Calu3 (cell line): ENCODE measurements at places on chromosomes 5 and 9. TPM values are rescaled to one million over a fixed set of nuclear protein-coding genes. Genes with fewer than 3 reads are reported as not detected.

DNA sequence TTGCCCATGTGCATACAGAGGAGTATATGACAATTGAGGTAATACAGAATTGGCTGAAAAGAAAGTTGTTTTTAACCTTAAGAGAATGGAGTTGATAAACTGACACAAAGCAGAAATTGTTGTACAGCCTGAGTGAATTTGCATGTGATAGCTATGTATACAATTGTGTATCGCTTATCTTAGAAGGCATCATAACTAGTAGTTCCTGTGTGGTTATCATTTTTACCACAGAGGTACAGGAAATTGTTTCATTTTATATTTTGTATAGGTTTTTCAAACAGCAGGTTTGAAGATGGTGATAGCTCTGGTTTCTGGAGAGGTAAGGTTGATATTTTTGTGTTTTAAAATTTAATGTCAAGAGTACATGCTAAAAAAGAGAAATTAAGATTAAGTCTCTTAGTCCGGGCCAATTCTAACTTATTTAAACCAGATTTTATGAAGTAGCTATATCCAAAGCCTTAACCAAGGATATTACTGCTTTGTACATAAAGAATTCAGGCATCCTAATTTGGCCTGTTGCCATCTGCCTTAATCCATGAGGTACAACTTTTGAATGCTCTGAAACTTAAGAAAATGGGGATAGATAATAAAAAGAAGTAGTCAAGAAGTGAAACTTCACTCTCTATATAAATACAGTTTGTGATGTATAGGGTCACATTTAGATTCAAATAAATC, 26.0 kb downstream of the DDX4 start:
- no peak overlapping the region for H3K4me3 ChIP-seq
- no peaks in the 10 kb centered on the region for H3K36me3 ChIP-seq
- no peak overlapping the region for H3K27ac ChIP-seq
- peaks cover 2% of the 10 kb centered on the region for H3K4me1 ChIP-seq
- no peak for DNase-seq
- no peaks in the 10 kb centered on the region for H3K27me3 ChIP-seq

- H3K36me3 ChIP-seq: no peaks in the 10 kb centered on the region
- no peak overlapping the region for H3K4me3 ChIP-seq
- no peaks in the 10 kb centered on the region for H3K4me1 ChIP-seq
- no peak for DNase-seq
These were observed 3.3 kb downstream of the OR5C1 start for GRCh38 chr9:122791872-122792669.

DNA sequence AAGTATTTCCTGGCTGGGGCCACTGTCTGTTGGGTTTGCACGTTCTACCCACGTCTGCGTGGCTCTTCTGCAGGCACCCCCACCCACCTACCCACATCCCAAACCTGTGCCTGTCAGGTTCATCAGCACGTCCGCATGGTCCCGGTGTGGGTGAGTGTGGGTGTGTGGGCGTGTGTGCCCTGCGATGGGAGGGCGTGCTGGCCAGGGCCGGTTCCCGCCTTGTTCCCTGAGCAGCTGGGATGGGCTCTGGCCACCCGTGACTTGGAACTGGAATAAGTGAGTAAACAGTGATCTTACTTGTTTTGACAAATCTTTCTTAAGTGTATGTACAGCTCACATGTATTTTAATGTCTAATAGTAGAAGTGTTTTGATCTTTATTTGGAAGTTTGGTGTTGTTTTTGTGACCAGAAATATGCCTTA, 20.4 kb downstream of the ERGIC1 start:
- no peak overlapping the region for H3K27ac ChIP-seq
- DNase-seq: no peak
- H3K4me1 ChIP-seq: peaks cover 51% of the 10 kb centered on the region
- H3K27me3 ChIP-seq: no peaks in the 10 kb centered on the region

DNA sequence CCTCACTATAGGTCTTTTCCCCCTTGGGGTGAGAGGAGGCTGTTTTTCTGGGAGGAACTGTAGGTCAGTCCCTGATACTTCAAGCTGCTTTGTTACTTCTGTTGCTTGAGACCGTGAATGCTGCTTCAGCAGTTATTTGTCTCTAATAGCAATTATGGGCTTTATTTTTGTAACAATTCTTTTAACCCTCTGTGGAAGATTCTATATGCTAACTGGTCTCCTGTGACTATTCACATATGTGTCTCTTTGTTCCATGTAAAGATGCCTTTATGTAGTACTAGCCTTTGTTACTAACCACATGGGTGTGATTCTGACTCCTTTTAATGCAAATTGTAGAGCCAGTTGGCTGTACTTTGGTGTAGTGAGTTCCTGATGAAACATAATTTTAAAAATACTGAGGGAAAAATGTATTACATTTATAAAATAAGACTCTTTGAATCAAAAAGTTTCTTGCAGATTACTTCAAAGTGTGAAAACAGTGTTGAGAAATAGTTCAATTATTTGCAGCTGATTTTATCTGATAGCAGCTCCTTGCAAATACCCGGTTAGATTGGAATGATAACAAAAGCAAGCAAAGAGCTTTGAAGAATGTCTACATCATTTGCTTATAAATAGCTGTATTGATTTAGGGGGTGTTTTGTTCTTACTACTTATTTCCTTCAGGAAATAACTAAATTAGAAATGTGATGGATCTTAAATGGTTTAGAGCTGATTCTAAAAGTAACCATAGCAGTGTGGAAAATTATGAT, 46.6 kb downstream of the ANGPTL2 start:
- H3K4me1 ChIP-seq: peaks cover 28% of the 10 kb centered on the region
- H3K27ac ChIP-seq: no peak overlapping the region
- DNase-seq: no peak

KCNV2 gene
- not detected in 2 replicates for total RNA-seq

DNA sequence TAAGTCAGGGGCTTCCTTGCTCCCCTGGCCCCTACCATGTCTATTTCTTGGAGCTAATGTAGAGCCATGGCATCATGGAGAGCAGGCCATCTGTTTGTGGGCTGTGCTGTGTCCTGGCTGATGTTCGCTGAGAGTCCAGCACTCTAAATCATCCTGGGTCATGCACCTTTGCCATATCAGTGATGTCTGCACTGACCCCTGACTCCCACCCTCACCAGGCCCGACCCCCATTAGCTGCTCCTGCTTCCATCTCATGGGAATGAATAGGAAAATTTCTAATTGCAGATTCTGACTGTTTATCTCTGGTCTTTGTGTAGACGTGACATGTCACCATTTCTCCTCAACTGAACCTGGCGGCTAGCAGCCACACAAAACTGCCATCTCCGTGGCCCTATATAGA, 236.9 kb downstream of the NSG2 start:
- no peaks in the 10 kb centered on the region for H3K36me3 ChIP-seq
- no peak for DNase-seq
- peaks cover 94% of the 10 kb centered on the region for H3K27me3 ChIP-seq

PRDM9 gene
- not detected in 2 replicates for total RNA-seq

PALM2AKAP2 gene
- 2.9 TPM in 1 of 2 replicates, not detected in the other for total RNA-seq

SAXO1 gene
- total RNA-seq: 0.29 TPM in 1 of 2 replicates, not detected in the other

- H3K4me3 ChIP-seq: no peak overlapping the region
- H3K27me3 ChIP-seq: no peaks in the 10 kb centered on the region
- H3K4me1 ChIP-seq: no peaks in the 10 kb centered on the region
- H3K36me3 ChIP-seq: no peaks in the 10 kb centered on the region
- DNase-seq: no peak
These were observed 299.6 kb upstream of the GRIN3A start for GRCh38 chr9:102038006-102038405.

- DNase-seq: no peak
- H3K4me3 ChIP-seq: no peak overlapping the region
- H3K36me3 ChIP-seq: no peaks in the 10 kb centered on the region
- peaks cover 86% of the 10 kb centered on the region for H3K27me3 ChIP-seq
- no peaks in the 10 kb centered on the region for H3K4me1 ChIP-seq
- no peak overlapping the region for H3K27ac ChIP-seq
These were observed 11.0 kb upstream of the NEURL1B start for GRCh38 chr5:172630082-172630481.

- H3K4me3 ChIP-seq: peak overlapping the region; percentile 52
- H3K4me1 ChIP-seq: peaks cover 54% of the 10 kb centered on the region
- peaks cover 26% of the 10 kb centered on the region for H3K36me3 ChIP-seq
- DNase-seq: peak; percentile 41
These were observed 37.0 kb downstream of the B4GALT1 start for GRCh38 chr9:33129886-33130881.

HDAC3 gene
- total RNA-seq: 96.3 and 102 TPM in 2 replicates

GRCh38 chr5:162434281-162434680, 366.7 kb downstream of the GABRG2 start:
- no peak overlapping the region for H3K4me3 ChIP-seq
- no peaks in the 10 kb centered on the region for H3K4me1 ChIP-seq
- no peaks in the 10 kb centered on the region for H3K27me3 ChIP-seq
- H3K27ac ChIP-seq: no peak overlapping the region

NUTM2G gene
- not detected in 2 replicates for total RNA-seq

GRCh38 chr9:124709292-124709690, 61.8 kb downstream of the NR6A1 start:
- no peak overlapping the region for H3K27ac ChIP-seq
- H3K4me3 ChIP-seq: no peak overlapping the region
- DNase-seq: no peak
- peaks cover 16% of the 10 kb centered on the region for H3K36me3 ChIP-seq
- peaks cover 44% of the 10 kb centered on the region for H3K4me1 ChIP-seq

GTF2H2C gene
- 28.5 and 28.8 TPM in 2 replicates for total RNA-seq

GRCh38 chr9:113646491-113646890, 183.0 kb downstream of the RGS3 start:
- H3K4me3 ChIP-seq: no peak overlapping the region
- H3K4me1 ChIP-seq: no peaks in the 10 kb centered on the region
- no peaks in the 10 kb centered on the region for H3K36me3 ChIP-seq
- H3K27ac ChIP-seq: no peak overlapping the region
- no peak for DNase-seq

GRCh38 chr9:113872485-113873143, 3.5 kb upstream of the ZNF618 start:
- no peaks in the 10 kb centered on the region for H3K4me1 ChIP-seq
- H3K4me3 ChIP-seq: no peak overlapping the region
- no peak for DNase-seq
- H3K27me3 ChIP-seq: peaks cover 22% of the 10 kb centered on the region
- H3K27ac ChIP-seq: no peak overlapping the region
- H3K36me3 ChIP-seq: peaks cover 8% of the 10 kb centered on the region

DNA sequence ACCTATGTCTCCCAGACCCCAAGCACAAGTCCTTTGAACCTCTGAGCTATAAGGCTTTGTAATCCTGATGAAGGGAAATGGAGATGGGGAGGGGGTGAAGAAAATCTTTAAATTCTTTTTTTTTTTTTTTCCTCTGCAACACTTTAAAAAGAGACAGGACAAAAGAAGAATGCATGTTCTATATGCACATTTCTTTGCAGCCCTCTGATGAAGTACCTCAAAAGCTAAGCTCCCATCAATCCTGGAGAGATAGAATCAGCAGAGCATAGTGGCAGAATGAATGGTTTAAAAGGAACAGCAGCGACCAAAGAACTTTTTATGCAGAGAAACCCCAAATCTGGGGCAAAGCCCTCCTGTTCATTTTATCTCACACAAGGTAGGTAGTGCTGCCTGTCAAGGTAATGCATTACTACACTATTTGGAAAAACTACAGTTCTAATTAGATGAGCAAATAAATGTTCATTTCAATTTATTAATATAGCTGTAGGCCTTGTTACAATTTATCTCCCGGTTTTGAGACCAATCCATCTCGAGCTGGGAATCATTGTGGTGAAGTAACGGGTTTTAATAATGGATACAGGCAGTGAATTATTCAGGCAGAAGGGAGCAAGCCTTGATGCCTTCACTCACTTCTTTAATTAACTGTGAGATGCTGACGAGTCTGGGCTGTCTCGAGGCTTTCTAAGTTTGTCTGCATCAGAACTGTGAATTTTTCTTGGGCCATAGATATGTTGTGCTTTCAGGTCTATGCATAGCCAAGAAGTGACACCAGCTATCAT, 173.5 kb upstream of the ZNF608 start:
- H3K36me3 ChIP-seq: no peaks in the 10 kb centered on the region
- no peaks in the 10 kb centered on the region for H3K4me1 ChIP-seq
- H3K27ac ChIP-seq: no peak overlapping the region
- H3K4me3 ChIP-seq: no peak overlapping the region

SLC34A1 gene
- 0.19 and 0.64 TPM in 2 replicates for total RNA-seq

POLR3G gene
- 15.0 and 16.6 TPM in 2 replicates for total RNA-seq

MRPL36 gene
- 45.8 and 55.5 TPM in 2 replicates for total RNA-seq

GRCh38 chr9:108477529-108478006, 378.2 kb downstream of the ACTL7B start:
- H3K27ac ChIP-seq: no peak overlapping the region
- no peak overlapping the region for H3K4me3 ChIP-seq
- H3K36me3 ChIP-seq: no peaks in the 10 kb centered on the region

SPATA31C1 gene
- total RNA-seq: not detected in 2 replicates

DNA sequence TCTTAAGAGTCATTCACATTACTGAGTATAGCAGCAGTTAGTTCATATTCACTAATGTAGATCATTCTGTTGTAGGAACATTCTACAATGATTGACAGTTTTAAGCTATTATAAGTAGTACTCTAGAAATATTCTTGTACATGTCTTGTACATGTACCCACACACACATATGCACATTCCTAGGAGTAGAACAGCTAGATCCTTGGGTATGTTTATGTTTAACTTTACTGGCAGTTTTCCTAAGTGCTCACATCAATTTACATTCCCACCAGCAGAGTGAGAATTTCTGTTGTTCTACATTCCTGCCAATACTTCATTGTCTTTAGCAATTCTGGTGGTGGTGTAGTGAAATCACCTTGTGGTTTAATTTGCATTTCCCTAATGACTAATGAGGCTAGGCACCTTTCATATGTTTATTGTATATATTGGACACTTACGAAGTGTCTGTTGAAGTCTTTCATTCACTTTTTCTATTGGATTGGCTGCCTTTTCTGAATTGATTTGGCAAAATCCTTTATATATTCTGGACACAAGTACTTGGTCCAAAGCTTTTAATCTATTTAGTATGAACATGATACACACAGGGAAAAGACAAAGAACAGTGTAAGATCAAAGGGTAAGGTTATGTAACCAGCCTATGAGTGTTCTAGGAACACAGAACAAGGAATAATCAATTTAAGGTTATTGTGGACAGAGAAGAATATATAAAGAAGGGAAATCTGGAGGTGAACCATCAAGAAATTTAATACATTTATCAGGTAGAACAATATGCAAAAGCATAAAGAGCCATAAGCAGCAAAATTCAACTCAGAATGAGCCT, 95.6 kb downstream of the MLLT3 start:
- no peaks in the 10 kb centered on the region for H3K36me3 ChIP-seq
- H3K4me3 ChIP-seq: no peak overlapping the region
- H3K4me1 ChIP-seq: peaks cover 23% of the 10 kb centered on the region
- no peaks in the 10 kb centered on the region for H3K27me3 ChIP-seq
- H3K27ac ChIP-seq: no peak overlapping the region

CENPH gene
- 17.0 and 17.7 TPM in 2 replicates for total RNA-seq

DNA sequence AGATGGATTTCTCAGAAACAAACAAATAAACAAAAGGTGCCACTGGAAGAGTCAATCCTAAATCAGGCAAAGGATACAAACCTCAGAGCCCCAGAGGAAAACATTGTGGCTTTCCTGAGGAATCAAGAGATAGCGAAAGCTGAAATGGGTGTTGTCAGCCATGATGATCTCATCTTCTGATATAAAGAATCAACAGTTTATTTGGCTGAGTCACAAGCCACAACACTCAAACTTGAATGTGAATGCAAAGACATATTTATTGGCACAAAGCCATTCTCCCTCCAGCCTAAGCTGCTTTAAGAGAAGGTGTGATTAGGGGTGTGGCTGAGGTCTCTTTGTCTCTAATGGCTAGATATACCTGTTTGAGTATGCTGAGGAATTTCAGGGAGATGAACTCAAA, 73.3 kb upstream of the NREP start:
- peak; percentile 61 for DNase-seq
- no peaks in the 10 kb centered on the region for H3K36me3 ChIP-seq
- H3K4me3 ChIP-seq: no peak overlapping the region
- no peaks in the 10 kb centered on the region for H3K27me3 ChIP-seq
- H3K27ac ChIP-seq: peak overlapping the region; percentile 64
- H3K4me1 ChIP-seq: peaks cover 21% of the 10 kb centered on the region
